Hypothalamus (tissue), 51 donors: ENCODE measurements at places on chromosomes 1 and 21.
A peak's percentile ranks its signal among the peaks of the same experiment; 100 is the strongest.

DNA sequence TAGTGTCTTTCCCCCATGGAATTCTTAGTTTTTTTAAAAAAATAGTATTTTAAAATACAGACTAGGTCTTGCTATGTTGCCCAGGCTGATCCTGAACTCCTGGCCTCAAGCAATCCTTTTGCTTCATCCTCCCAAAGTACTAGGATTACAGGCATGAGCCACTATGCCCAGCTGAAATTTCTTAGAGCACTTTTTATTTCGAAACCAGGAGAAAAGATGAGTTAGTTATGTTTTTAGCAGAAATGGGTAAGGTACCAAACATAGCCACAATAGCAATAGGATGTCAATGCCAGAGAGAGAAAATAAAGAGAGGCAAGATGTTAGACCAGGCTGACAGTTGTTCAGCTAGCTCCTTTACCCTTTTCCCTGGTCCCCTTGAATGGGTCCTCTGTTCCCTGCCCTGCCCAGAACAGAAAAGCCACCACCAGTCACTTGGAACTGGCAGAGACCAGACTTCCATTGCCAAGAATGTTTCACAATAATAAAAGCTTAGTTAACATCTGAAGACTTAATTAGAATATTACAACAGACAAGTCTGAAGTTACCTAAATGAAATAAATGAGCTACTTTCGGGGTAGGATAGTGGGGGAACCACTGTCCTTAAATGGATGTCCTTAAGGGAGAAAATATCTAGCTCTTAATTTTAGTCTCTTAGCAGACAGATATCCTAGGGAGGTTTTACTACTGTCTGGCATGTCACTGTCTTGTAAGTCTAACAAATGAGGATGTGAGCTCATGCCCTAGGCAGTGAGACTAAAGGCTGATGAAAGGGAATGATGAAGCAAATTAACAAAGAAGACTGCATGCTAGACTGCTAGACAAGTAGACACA, 54.3 kb downstream of the ABL2 start:
- DNase-seq = peak; percentile 22

GRCh38 chr1:75797606-75798216, 1.0 kb downstream of the MSH4 start:
- no peak for DNase-seq

DNA sequence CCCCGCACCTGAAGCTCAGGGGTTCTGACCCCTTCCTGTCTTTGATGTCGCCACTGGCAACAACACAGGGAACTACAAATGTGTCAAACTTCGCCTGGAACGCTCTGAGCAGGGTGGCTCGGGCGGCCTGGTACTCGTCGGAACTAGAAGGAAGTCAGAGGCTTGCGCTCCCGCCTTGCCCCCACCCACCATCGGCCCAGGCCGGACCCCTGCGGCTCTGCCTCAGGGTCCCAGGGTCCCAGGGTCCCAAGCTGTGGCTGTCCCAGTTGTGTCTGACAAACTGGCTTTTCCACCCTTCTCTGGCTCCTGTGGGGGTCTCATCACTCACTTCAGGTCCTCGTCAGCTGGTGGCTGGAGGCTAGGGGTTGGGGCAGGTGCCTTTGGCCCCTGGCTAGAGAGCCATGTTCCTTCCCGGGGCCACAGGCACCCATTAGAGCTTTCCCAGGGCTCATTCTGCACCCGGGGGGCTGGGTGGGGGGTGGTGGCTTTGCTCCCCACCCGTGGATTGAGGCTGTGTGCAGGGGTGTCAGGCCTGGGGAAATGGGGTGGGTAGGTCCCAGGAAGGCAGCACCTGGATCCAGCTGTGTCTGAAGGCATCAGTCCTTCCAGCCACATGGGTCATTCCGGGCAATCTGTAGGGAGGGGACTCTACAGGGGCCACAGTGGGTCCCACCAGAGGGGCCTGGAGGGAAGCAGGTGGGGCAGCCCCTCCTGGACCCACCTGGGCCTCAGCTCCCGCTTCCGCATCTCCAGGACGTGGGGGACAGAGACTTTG, 8.0 kb upstream of the TMEM52 start:
- DNase-seq = no peak

GRCh38 chr21:44903689-44904088, 17.0 kb downstream of the ITGB2 start:
- DNase-seq = no peak

GRCh38 chr1:100265562-100265930, 470 bp upstream of the RTCA start:
- no peak for DNase-seq

DNA sequence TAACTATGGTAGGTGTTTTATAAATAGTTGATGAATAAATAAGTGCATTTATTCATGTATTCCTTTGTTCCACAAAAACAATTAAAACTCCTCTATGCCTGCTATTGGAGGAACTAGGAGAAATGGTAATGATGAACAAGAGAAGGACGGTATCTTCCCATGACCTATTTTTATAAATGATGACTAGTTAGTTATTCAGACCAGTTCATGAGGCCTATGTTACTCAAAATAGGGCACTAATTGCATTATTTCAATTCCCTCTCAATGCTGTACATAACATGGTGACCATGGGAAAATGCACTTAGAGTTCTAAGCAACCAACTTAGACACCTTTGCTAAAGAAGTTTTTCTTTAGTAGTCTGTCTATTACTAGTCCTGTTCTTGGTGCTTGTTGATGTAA, 53.1 kb downstream of the XCL1 start:
- no peak for DNase-seq

- no peak for DNase-seq
Measured at GRCh38 chr1:172283766-172284165, 136.7 kb upstream of the C1orf105 start.

- DNase-seq = no peak
Measured at GRCh38 chr1:168236836-168237611, 11.2 kb downstream of the SFT2D2 start.
